Stimulated activated CD4-positive, alpha-beta T cell treated with anti-CD3 and anti-CD28 coated beads, Interleukin-4, amount 100 ng/mL, for 4 hours (primary cell): ENCODE measurements at places on chromosomes 6 and 20.

GRCh38 chr6:136549300-136550044 lies 750 bp downstream of the MAP7 start:
- DNase-seq: no peak

DNA sequence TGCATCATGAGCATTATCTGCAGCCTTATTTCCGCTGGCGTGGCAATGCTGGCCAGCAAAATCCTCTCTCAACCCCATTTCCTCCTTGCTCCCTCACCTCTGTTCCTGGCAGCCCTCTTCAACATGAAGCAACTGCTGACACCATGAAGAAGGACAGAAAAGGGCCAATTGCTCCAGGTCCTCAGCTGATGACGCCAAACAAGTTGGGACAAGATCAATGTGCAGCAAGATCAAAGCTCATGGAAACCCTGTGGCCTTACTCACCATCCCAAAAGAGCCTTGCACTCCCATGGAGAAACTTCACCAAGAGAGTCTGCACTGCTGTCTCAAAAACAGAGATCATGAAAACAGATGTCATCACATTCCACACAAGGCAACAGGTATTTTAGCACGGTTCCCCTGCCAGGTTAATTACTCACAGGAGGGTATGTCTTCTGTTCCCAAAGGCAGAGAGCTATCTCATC lies 7.4 kb downstream of the GFOD1 start:
- no peak for DNase-seq

DNA sequence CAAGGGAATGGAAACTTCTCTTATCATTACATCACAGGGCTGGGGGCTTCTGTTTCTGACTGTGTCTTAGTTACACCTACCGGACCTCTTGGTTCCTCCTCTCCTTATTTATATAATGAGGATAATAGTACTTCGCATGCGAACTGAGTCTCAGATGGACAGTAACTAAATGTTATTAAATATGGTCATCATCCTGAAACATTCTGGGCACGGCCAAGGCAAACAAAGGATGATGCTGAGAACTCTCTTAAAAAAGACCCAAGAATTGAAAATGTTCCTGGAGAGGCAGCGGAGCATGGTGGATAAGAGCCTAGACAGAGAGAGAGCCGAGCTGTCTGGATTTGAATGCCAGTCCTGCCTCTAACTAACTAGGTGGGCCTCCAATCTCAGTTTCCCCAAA lies 119.8 kb upstream of the SASH1 start:
- no peak for DNase-seq

DNA sequence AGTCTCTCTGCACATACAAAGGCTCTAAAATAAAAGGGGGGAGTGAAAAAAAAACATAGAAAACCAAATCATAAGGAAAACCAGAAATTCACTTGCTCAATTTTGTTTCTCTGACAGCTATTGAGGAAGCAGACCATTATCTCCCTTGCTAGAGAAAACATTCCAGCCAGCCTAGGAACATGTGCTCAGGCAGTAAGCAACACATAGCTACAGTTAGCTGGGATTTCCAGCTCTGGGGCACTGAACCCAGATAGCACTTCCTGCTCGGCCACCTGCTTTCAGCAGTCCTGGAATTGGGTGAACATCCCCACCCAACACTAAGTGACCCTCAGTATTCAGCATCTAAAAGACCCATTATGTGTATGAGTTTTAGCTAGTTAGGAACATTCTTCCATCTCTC lies 61.3 kb downstream of the TNFRSF21 start:
- no peak for DNase-seq

DNA sequence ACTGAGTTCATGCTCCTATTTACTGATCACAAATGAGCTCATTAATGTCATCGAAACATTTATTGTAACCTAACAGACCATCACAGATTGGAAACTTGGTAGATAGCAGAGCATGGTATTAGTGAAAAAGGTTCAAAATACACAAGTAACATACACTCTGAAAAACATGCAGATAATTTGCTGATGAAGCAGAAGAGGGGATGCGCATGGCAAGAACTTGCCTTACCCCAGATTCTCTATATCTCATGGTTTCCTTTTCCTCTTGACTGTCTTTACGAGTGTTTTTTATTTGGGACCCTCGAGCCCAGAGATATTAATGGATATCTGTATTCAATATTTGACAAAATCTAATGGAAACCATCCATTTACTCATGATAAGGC lies 37.6 kb downstream of the QRSL1 start:
- DNase-seq: no peak

- DNase-seq: no peak
These were observed 113.7 kb downstream of the FAM217A start for GRCh38 chr6:3965071-3965718.

DNA sequence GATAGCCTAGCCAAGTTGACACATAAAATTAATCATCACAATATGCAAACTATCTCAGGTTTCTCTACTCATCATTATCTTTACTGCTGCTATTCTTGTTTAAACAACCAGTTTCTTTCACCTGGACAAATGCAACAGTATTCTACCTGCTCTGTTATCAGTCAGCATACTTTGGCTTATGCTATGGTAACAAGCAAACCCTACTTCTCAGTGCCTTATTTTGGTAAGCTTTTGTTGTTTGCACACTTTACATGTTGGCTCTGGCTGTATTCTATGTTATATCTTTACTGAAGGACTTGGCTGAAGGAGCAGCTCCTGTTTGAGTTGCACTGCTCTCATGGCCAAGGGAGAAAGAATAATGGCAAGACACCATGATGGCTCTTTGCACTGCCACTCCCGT lies 463.1 kb downstream of the EPM2A start:
- no peak for DNase-seq

GRCh38 chr20:19885939-19886660 lies 128.0 kb downstream of the RIN2 start:
- no peak for DNase-seq

GRCh38 chr6:165231177-165231576 lies 78.2 kb downstream of the C6orf118 start:
- DNase-seq: no peak

DNA sequence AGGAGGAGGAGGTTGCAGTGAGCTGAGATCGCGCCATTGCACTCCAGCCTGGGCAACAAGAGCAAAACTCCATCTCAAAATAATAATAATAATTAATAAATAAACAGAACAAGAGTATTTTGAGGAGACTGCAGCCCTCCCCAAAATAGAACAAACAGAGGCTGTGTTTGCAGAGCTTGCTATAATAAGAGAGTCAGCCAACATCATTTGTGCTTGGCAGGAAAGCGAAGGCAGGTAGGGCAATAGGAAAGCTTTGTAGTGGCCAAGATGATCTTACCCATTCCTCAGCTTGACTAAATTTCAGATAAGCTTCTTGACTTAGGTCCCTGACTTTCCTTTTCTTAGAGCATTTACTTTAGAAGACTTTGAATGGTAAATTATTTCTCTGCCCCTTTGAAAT lies 6.7 kb downstream of the C6orf141 start:
- no peak for DNase-seq

DNA sequence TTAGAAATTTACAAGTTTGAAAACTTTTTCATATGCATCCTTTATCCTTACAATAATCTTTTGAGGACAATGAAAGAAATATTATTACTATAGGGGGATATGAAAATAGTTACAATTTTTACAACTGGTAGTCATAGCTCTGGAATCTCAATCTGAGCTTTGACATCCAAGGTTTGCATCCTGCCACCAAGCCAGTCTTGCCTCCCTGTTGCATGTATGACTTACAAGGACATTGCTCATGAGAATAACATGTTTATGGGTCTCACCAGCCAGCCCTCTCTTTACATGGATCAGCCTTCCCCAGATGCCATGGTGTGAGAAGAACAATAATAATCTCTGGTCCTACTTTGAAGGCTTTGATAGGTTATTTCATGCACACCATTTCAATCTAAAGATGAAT lies 67.5 kb downstream of the THEMIS start:
- DNase-seq: no peak

DNA sequence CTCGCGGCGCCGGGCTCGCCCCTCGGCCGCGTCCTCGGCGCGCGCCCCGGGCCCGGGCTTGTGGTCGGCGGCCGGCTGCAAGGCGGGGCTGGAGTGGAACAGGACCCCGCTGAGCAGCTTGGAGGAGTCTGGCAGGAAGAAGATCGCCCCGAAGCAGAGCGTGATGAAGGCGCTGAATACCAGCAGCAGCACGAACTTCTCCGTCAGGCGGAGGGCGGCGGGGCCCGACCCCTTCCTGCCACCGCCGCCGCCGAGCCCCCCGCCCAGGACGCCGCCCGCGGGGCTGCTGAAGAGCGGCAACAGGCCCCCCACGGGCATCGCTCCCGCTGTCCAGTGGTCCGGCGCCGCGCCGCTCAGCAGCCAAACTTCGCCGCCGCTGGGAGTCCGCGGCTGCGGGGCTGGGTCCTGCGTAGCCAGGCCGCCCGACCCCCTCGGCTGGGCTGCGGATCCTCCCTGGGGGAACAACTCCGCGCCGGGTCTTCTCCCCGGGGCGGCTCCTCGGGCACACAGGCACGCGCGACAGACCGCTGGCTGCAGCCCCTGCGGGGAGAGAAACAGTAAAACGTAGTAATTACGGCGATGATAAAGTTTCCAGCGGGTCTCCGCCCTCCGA lies 707 bp downstream of the MAN1A1 start:
- DNase-seq: no peak

DNA sequence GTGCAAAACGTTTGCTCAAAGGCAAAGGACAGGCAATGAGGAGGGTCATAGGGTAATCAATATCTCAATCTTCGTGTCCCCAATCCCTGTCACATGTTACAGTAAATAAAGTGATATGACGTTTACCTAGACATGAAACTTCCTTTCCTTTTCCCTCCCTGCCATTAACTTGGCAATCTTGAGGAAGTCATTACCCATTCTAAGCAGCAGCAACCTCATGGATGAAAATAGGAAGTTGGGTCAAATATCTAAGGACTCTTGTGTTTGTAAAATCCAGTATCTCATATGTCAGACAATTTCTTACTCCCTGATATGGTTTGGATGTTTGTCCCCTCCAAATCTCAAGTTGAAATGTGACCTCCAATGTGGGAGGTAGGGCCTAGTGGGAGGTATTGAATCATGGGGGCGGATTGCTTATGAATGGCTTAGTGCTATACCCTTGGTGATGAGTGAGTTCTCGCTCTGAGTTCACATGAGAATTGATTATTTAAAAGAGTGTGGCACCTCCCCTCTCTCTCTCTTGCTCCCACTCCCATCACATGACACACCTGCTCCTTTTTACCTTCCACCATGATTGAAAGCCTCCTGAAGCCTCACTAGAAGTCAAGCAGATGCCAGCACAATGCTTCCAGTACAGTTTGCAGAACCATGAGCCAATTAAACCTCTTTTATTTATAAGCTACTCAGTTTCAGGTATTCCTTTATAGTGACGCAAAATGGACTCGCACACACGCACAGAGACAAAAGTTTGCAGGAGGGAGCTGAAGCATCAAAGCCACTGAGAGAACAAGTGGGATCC lies 545.9 kb upstream of the JARID2 start:
- no peak for DNase-seq

DNA sequence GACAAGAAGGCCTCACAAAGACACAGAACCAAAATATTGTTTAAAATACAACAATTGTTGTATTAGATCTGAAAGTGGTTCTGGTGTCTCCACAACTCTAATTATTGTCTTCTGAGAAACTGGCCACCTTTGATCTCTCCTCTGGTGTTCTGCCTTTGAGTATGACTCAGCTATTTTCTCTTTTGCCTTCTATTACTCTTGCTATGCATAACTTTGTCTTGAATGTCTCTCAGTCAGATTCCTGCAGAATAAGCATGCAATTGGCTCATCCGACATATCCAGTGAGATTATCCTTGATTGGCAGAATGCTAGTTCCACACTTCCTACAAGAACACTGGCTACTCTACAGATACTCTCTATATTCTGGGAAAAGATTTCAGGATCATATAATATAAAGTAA lies 14.3 kb upstream of the EPM2A start:
- no peak for DNase-seq

- DNase-seq: no peak
These were observed 30.9 kb downstream of the SLC22A2 start for GRCh38 chr6:160227769-160228161.

DNA sequence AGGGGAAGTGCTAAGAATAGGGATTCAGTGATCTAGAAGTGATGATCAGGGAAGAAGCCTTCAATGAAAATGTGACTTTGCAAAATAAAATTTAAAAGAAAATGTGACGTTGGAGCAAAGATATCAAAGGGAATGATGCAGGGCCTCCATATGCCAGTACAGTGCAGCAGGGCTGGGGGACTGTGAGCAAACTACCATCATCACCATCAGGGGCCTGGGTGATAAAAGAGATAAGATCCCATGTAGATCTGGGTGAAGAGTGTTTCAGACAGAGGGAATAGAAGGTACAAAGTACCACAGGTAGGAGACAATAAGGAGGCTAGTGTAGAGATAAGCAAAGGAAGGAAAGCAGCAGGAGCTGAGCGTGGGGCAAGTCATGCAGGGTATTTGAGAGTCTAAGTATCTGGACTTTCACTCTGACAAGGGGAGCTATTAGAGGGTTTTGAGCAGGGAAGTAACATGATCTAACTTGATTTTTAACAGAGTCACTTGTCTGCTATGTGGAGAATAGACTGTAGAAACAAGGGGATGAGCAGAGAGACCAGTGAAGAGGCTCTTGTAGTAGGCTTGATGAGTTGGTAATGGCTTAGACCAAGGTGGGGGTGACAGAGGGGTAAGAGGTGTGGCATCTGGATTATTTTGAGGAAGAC lies 295.6 kb downstream of the ZFAND3 start:
- no peak for DNase-seq

DNA sequence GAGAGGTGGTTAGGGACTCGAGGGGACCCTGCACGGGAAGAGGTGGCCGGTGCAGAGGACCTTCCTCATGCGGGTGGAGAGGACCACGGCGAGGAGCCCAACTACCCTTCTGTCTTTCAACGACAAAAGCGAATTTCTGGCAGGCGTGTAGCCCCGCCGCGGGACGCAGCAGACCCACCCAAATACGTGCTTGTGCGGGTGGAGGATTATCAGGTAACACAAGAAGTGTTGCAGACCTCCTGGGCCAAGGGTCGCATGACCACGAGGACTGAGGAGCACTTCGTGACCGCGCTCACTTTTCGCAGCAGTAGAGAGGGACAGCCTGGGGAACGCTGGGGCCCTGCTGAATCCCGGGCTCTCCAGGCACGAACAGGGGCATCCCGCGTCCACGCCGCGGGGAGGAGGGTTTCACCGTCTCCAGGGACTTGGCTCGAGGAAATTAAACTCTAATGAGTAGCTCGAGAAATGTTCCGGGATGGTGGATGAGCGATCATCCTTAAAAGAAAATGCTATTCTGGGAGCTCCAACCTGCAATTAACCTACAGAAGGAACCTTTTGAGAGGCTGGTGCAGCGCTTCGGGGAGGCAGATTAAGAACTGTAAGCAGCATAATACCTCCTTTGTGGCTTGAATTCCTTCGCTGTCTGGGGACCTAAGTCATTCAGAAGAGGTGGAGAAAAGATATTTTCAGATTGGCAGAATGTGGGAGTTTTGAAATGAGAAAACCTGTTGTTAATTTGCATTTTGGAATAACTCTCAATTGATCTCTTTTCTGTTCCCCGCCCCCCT lies 804 bp downstream of the C6orf141 start:
- DNase-seq: no peak

GRCh38 chr20:29313481-29313880 lies 1944.0 kb upstream of the DEFB115 start:
- no peak for DNase-seq

DNA sequence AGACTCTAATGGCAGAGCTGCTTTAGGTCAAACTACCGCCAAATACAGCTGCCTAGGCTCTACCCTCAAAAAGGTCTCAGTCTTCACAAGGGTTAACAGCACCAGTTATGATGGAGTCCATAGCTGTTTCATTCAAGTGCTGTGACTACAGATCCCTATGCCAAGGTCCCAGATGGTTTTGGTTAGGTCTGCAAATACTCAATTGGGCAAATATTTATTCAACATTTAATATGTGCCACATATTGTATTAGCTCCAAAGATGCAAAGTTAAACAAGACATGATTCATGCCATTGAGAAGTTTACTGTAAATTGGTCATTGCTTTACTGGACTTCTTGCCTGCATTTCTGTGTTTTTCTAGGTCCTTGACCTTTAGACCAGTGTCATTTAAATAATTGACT lies 55.8 kb upstream of the TFAP2D start:
- no peak for DNase-seq
